ENCODE measurements at places on chromosomes 5 and 9.

GRCh38 chr5:170488570-170488969, 15.2 kb upstream of the KCNIP1 start:
- no peak for DNase-seq

DNA sequence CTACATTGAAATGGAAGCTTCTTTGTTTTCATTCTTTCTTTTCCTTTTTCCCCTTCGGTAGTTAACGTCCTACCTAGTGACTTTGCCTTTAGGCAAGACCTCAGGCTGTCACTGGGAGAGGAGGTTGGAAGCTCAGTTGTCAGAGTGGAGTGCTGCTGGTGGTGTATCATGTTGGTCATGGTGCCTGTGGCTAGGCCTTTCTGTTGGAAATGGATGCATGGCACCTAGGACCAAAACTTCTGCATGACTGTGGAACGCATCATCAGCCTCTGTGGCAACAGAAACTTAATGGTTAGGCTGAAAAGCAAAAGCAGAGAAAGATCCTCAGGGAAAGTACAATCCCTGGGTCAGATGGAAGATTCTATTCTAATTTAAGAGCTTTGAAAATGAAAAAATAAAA, 57.9 kb downstream of the OSTF1 start:
- DNase-seq: no peak

- no peak for DNase-seq
These were observed 95.4 kb downstream of the JAKMIP2 start for GRCh38 chr5:147687118-147687517.

DNA sequence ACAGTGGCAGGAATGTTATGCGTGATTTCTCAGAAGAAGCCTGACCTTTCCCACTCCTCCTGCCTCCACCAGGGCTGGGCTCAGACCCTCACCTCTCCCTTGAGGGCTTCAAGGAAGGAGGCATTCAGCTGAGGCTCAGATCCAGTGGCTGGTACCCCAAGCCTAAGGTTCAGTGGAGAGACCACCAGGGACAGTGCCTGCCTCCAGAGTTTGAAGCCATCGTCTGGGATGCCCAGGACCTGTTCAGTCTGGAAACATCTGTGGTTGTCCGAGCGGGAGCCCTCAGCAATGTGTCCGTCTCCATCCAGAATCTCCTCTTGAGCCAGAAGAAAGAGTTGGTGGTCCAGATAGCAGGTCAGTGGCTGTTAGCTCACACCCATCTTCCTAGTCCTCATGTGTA, 9.9 kb downstream of the BTNL9 start:
- no peak for DNase-seq

- no peak for DNase-seq
These were observed 498.1 kb upstream of the TNC start for GRCh38 chr9:115615821-115616665.

DNA sequence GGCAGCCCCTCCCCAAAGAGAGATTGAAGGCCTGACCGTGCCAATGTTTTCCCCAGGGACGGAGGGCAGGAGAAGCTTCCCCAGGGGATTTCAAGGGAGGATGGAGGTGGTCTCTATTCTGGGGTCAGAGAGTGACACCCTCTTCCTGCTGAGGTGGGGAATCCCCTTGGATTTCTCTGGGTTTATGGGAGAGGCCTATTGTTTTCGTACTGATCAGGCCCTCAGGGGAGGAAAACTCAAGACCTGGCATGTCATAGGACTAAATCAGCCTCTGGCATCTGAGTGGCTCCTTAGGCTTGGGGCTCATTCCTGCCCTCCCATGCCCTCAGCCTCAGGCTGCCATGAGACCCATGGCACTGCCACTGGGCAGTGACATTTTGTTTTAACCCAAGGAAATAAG, 44.6 kb downstream of the IRF1 start:
- DNase-seq: no peak

GRCh38 chr5:6843821-6844220, 130.6 kb downstream of the TENT4A start:
- DNase-seq: no peak

- no peak for DNase-seq
These were observed 201.3 kb downstream of the CACNA1B start for GRCh38 chr9:138078846-138079245.

DNA sequence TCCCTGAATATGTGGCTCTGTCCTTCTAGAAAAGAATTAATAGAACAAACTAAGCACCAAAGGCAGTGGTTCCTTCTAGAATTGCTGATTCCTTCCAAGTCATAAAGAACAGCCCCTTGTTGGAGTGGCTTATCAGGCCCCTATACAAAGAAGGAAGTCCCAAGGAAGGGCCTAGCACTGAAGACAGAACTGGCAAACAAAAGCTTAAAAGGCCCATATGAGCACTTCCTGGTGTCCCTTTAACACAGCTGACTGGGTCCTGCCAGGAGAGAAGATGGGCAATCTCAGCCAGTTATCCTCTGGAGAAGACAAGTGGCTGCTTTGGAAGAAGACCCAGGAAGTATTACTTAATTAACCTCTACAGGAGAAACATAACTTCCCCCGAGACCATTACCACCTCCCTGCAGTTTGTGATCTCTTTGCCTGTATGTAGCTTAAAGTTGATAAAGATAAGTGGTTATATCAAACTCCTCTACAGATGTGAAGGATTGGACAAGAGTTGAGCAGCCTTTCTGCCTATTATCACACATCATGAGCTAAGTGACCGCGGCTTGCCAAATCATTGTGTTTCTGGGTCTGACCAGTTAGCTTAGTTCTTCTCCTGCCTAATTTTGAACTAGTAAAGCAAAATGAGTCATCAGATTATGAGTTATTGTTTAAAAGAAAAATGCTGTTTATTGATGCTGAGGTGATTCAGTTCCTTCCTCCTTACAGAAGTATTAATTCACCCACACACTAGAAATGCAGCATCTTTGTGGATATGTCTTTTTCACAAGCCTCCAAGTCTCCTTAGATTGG, 13.3 kb upstream of the STING1 start:
- no peak for DNase-seq

DNA sequence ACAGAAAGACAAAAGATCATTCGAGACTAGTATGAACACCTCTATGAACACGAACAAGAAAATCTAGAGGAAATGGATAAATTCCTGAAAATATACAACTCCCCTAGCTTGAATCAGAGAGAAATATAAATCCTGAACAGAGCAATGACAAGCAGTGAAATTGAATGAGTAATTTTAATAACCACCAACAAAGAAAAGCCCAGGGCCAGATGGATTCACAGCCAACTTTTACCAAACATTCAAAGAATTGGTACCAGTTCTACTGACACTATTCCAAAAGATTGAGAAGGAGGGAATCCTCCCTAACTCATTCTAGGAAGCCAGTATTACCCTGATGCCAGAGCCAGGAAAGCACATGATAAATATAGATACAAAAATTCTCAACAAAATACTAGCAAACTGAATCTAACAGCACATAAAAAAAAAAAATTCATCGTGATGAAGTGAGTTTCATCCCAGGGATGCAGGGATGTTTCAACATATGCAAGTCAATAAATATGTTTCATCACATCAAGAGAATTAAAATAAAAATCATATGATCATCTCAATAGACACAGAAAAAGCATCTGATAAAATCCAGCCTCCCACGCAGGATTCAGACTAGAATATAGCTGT, 25.2 kb upstream of the PTGER4 start:
- no peak for DNase-seq

- no peak for DNase-seq
These were observed 2.4 kb downstream of the EHMT1 start for GRCh38 chr9:137621131-137621757.

DNA sequence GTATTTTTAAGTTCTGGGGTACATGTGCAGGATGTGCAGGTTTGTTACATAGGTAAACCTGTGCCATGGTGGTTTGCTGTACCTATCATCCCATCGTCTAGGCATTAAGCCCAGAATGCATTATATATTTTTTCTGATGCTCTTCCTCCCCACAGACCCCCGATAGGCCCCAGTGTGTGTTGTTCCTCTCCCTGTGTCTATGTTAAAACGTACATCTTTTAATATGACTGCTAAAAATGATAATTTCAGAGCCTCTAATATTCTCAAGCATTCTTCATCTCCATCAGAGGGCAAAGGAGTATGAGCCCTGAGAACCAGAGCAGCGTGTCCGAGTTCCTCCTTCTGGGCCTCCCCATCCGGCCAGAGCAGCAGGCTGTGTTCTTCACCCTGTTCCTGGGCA, at the start of gene OR1J2:
Gene OR1J2 (plus strand): TSS at position 301 of the 400 bp plus-strand sequence. CDS start 0 bp downstream, at position 301.
- no peak for DNase-seq

- no peak for DNase-seq
These were observed 54.2 kb downstream of the PRELID2 start for GRCh38 chr5:145780982-145781381.

DNA sequence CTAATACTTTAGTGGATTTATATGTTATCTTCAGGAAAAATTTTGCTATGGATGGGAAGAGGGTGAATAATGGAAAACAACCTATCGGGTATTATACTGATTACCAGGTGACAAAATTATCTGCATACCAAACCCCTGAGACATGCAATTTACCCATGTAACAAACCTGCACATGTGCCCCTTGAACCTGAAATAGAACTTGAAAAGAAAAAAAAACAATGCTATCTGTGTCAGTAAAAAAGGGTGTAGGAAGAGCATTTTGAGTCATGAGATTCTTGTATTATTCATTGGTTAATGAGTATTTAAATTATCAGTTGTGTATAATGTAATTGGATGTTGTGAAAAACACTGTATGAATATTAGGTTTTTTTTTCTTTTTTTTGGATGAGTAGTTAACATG, 75.4 kb downstream of the PRR16 start:
- no peak for DNase-seq

GRCh38 chr9:77455312-77455927, 192.7 kb downstream of the GNA14 start:
- no peak for DNase-seq

DNA sequence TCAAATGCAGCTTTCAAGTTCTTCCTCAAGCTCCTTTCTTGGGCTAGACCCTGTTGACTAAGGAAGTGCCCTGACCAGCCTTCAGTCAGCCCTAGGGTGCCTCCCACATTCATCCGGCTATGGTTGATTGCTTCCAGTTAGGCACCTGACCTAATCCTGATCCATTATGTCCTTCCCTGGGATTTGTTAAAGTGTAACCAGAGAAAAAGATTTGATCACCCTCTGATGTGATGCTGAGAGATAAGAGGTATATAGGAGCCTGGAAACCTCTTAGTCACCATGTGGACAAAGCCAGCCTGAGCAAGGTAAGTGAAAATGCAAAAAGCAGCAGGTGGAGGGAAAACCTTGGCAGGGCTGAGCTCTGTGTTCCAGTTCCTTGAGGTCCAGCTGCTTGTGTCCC, 178.8 kb upstream of the ERCC6L2 start:
- no peak for DNase-seq

- DNase-seq: no peak
These were observed 6.9 kb upstream of the TPM2 start for GRCh38 chr9:35696520-35697215.

- no peak for DNase-seq
These were observed 92.7 kb upstream of the RUSC2 start for GRCh38 chr9:35397216-35397698.

DNA sequence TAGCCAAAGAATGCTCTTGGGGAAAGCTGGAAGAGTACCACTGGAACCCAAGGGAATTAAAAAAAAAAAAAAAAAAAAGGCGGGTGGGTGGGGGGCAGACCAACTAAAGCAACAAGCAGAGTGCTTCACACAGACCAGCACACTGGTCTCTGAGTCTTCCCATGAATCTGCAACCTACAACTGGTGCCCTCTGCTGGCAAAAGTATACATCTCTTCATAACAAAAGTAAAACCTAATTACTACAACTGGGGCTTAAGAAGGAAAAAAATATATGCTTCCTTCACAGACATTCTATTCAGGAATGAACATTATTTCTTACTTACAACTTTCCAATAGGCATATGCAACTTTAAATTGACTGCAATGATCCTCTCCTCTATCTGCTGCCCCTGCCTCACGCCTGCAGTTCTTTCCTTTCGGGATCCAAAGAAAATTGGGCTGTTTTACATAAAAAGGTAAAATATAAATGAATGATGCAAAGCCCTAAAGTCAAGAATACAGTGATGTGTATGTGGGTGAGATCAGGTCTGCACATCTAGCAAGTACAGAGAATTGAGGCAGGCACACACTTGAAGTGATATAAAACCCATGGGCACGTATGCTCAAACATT, 7.2 kb upstream of the KLHL3 start:
- no peak for DNase-seq

- no peak for DNase-seq
These were observed 86.3 kb upstream of the RPS23 start for GRCh38 chr5:82364497-82364896.

DNA sequence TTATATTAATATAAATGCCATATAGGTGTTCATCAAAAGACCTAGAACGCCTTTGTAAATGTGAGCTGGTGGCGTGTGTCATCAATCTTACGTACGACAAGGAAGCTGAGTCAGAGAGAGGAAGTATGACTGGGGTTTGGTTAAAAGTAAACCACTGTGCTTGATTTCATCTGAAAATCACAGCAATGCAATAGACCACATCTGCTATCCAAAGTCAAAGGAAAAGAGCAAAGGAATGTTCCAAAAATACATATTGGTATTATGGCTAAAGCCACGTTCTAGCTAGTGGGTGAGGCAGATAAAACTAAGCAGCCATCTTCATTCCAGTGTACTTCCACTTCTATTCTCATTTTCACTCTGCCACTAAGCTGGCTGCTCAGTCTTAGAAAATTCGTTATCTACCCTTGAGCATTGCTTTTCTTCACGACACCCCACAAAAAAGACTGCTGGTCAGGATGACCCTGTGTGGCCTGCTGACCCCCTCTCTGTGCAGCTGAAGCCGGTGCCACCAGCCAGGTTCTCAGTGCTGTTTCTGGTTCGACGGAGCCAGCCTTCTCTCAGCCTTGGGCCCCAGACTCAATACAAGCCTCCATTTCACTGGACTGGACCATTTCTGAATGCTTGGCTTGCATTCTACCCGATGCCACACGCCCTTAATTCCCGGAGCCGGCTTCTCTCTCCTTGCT, 23.8 kb downstream of the SHC3 start:
- no peak for DNase-seq

DNA sequence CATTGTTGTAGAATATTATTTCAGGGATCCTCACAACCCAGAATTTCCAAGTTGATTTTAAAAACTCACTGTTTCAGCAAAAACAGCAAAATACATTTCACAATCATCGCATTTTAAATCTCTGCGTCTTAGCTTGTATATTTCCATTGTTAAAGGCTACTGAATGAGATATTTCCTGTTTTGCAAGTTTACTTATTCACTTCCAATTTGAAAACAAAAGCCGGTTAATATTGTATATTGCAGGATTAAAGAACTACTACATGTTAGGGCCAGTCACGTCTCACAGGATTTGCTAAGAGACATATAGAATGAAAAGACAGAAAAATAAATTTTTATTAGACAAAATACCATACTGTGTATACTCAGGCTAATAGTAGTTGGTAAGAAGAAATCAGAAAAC, 395.9 kb upstream of the CDH9 start:
- no peak for DNase-seq

GRCh38 chr5:66306105-66306843, 162.2 kb downstream of the SREK1 start:
- DNase-seq: no peak
